ENCODE measurements at places on chromosomes 2 and 18. TPM values are rescaled to one million over a fixed set of nuclear protein-coding genes. Genes with fewer than 3 reads are reported as not detected.

The C1QL2 gene
- total RNA-seq, result not detected

The EFR3B gene
- total RNA-seq, result not detected

The LONRF2 gene
- total RNA-seq, result not detected

The PXDN gene
- not detected for total RNA-seq

The PAX8 gene
- 1.6 TPM for total RNA-seq

The ST6GAL2 gene
- total RNA-seq, result not detected

The NPPC gene
- total RNA-seq, result 0.33 TPM

The DNAJC5G gene
- not detected for total RNA-seq

The LPIN1 gene
- 58.4 TPM for total RNA-seq

The REV1 gene
- 31.4 TPM for total RNA-seq

The MROH2A gene
- total RNA-seq, result not detected

The TMEM185B gene
- 25.1 TPM for total RNA-seq

The EIF2AK2 gene
- total RNA-seq, result 37.5 TPM

The ZSWIM2 gene
- not detected for total RNA-seq

The MFF gene
- total RNA-seq, result 64.8 TPM

All from activated naive CD4-positive, alpha-beta T cell treated with anti-CD3 and anti-CD28 coated beads, Interleukin-2, amount 10 ng/mL, durations not matched to agents 5 hours and 36 hours (primary cell).